ENCODE measurements at places on chromosomes 1 and 21.
A peak's percentile ranks its signal among the peaks of the same experiment; 100 is the strongest.

DNA sequence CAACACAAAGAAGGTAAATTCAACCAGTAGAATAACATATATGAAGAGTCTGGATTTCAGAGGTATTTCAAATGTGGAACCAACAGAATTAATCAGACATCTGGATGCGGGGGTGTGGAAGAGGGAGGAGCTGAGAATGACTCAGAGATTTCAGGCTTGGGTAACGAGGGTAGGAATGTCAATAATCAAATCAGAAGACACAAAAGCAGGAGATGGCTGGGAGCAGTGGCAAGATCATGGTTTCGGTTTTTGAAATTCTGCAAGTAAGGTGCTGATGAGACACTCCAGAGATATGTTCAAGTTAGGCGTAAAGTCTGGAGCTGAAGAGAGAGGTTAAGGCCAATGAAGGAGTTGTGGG is 64.0 kb downstream of the PLPPR5 start:
- no peak for DNase-seq

DNA sequence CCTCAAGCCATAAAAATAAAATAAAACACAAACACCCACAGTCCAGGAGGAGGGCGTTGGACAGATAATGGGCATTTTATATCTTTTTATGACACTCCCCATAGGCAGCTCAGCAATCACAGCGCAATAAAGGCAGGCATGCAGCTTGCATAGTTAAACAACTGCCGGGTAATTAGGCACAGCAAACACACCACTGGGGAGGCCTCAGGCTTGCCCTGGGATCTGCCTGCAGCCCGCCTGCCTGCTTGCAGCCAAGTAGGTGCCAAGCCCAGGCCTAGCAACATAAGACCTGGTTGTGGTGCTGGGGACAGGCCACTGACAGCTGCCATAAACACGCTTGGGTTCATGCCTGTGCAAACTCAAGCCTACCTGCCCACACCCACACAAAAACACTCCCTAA is 54.2 kb downstream of the DMAP1 start:
- DNase-seq = no peak

GRCh38 chr1:48216941-48217340 is 5.6 kb upstream of the SLC5A9 start:
- DNase-seq = no peak

DNA sequence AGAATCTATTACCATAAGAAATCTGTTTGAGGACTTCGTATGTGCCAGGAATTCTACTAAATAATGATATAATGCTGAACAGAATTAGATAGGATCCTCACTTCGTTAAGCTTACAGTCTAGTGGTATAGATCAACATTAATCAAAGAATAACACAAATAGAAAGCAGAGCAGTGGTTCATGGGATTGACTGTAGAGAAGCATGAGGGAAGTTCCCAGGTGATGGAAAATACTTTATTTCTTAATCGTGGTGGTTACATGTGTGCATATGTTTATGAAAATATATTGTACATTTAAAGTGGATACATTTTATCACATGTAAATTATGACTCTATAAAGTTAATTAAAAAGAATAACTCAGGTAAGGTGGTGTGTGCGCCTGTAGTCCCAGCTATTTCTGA is 110.5 kb downstream of the OSBPL9 start:
- no peak for DNase-seq

- no peak for DNase-seq
Measured at GRCh38 chr1:48756683-48757316, 19.9 kb downstream of the BEND5 start.

- no peak for DNase-seq
Measured at GRCh38 chr1:11383553-11384169, 95.3 kb upstream of the DISP3 start.

DNA sequence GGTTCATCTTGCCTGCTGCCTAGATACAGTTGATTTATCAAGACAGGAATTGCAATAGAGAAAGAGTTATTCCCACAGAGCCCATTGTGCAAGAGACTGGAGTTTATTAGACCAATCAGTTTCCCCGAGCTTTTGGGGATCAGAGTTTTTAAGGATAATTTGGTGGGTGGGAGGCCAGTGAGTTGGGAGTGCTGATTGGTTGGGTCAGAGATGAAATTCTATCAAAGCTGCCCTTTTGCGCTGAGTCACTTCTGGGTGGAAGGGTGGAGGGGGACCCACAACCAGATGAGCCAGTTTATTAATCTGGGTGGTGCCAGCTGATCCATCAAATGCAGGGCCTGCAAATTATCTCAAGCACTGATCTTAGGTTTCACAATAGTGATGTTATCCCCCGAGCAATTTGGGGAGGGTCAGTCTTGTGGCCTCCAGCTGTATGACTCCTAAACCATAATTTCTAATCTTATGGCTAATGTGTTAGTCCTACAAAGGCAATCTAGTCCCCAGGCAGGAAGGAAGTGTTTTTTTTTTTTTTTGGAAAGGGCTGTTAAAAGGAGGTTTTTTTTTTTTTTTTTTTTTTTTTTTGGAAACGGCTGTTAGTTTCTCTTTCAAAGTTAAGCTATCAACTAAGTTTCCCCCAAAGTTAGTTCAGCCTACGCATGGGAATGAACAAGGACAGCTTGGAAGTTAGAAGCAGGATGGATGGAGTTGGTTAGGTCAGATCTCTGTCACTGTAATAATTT is 7.4 kb downstream of the SLC16A4 start:
- DNase-seq = no peak

DNA sequence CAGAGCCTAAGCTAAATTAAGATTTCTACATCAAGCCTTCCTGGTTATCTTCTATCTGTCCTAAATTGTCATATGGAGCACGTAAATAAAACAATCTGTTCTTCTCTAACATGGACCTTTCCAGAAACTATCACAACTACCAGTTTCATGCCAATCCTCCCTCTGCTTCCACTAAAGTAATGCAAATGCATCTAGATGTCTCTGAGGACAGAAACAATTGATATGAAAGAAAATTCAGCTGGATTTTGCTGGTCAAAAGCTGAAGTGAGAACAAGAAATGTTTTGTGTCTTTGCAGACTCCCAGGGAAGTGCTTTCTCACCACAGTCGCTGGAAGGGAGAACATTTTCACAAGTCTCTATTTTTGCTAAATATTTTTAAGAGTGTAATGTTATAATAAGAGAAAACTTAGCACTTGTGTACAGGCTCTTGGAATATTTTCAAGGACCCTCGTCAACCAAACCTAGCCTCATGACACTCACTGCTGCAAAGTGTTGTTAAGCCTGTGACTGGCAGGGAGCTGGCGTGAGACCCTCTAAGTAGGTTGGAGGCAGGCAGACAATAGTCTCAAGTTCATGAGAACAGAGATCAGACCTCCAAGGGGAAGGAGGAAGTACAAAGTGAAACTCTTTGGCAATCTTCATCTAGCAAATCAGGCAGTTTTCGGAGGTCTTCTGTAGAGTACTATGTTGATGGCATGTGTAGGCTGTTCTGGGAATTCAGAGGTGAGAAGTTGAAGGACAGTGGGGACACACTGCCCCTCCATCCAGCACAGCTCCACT is 38.8 kb downstream of the DNASE2B start:
- peak; percentile 58 for DNase-seq

DNA sequence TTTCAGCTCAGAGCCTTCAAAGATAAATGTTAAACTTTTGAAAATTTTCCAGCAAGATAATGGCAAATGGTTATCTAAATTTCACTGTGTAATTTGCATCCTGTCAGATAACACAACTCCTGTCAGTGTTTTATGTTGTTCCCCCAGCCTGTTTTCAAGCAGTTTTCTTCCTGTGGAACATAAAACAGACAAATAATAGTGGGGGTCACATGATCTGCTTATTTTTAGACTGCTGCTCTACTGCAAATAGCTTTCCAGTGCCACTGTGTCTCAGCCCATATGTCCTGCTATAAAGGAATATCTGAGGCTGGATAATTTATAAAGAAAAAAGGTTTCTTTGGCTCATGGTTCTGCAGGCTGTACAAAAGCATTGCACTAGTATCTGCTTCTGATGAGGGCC is 32.2 kb downstream of the FMO3 start:
- DNase-seq = no peak

GRCh38 chr1:151807131-151807530 is 1.9 kb upstream of the LINGO4 start:
- peak; percentile 28 for DNase-seq

DNA sequence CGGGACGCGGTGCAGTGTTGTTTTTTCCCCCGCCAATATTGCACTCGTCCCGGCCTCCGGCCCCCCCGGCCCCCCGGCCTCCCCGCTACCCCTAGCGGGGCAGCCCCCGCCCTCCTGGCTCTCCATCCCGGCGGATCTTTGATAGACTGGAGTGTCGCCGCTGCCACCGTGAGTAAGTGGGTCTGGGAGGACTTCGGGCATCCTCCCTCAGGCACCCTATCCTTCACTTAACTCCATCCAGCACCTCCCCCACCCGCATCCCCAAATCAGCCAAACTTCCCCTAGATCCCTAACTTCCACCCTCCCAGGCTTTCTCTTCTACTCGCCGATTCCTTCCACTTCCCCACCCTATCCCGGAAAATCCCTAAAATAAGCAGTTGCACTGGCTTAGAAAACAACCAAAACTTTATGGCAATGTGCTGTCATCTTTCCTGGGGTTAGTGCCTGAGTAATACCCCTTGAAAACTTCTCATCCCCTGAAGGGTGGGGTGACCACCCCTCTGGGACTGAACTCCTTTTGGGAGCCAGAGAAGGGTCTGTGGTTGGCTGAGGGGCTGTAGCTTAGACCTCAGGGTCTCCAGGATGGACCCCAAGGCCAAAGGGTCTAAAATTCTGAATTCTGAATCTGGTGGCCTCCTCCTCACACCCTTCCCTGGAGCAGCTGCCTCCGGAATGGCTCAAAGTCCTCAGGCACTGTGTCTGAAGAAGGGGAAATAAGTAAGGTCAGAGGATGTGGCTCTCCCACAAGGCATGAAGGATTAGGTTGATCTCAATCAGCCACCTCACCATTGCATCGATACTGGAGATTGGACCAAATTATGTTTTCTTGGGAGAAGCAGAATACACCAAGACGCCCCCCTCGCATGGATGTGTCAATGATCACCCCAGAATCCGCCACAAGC is 12.2 kb downstream of the THBS3 start:
- no peak for DNase-seq

DNA sequence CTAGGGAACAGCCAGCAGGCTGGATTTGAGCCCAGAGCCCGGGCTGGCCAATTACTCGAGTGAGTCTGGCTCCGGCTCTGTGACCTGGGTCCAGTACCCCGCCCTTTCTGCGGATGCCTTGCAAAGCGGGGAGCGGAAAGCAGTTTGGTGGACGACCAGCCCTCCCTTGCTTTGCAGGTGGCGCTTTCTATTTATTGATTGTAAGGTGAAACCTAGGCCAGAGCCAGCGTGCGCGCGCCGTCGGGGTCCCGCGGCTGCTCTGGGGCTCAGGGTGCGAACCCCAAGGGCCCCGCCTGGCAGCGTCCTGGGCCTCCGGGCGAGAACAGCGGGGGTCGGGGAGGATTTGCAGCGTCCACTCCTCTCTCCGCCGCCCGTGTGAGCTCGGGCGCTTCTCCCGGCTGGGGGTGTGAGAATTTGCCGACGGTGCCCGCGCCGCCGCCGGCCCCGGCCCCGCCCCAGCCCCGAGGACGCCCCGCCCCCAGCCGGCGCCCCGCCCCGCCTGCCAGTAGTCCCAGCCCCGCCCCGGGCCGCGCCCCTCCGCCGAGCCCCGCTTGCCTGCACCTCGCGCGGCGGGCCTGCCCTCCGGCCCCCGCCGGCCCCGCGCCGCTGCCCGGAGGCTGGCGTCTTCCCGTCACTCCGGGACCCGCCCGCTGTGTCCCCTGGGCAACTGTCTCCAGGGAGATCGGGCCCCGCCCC is 37.6 kb downstream of the PIK3CD start:
- peak; percentile 91 for DNase-seq

DNA sequence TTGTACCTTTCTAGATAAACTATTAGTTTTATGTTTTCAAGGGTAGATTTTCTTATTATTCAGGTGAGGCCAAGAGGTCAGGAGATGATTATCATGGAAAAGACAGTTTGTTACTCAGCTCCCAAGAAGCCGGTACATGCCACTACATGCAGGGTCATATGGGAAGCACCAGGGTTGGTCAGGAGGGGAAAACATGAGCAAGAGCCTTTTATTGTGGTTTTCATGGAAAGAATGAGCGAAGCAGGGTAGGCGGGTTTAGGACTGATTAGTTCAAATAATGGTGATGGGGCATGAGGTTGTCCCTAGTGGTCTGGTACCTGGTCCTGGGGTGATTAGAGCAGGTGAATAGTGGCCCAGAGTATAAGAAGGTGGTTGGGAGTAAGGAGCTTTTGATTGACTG is 189.9 kb downstream of the APP start:
- DNase-seq = no peak

GRCh38 chr1:11534846-11535245 is 55.9 kb downstream of the DISP3 start:
- DNase-seq = no peak

DNA sequence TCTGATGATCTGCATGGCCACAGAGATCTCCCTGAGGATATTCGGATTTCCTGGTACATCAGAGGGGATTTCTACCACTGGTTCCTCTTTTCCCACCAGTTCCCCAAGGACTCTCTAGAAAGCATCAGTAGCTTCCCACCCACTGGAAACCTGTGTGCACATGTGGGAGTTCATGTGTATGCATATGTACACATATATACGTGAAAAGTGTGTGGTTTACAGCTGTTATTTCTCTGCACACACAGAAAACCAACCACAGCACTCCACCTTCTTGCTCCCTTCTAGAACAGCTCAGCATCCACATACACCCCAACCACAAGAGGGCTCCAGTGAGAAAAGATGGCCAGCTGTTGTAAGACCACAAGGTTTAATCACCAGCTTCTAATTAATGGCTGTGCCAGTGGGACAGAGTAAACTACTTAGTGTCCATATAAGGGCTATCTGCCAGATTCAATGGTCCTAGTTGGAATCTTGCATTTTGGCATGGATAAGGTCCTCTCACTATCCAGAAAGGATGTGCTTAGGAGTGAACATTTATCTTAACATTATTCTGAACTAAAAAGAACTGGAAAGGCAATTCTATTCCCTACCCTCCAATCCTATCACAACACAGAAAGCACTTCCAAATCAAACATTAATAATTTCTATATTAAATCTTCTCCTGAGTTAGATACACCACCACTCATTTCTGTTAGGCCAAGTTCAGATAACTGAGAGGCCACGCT is 24.1 kb downstream of the GPR3 start:
- DNase-seq = no peak

- no peak for DNase-seq
Measured at GRCh38 chr1:245585252-245585959, 430.6 kb downstream of the KIF26B start.

GRCh38 chr1:187326557-187326956 is 497.8 kb downstream of the PLA2G4A start:
- no peak for DNase-seq

- DNase-seq = no peak
Measured at GRCh38 chr21:43348801-43349261, 78.1 kb downstream of the SIK1 start.

DNA sequence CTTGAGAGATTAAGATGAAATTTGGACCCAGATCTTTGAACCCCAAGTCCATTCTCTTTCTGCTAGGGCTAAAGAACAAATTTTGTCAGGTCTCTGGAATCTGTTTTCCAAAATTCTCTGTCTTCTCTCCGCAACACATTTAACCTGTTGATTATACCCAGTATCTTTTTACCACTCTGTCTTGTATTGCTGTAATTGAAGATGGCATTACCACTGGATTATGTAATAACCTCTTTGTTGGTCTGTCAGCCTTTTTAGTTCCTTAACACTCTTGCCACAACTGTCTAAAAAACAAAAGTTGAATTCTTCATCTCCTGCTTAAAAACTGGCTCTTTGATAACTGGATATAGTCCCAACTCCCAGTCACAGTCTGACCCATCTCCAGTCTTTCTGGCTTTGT is 3.0 kb downstream of the SRP9 start:
- DNase-seq = no peak

- DNase-seq = no peak
Measured at GRCh38 chr1:111597426-111597825, 22.2 kb upstream of the RAP1A start.

GRCh38 chr21:24636696-24637095 is 970.6 kb downstream of the MRPL39 start:
- no peak for DNase-seq
